ENCODE measurements at places on chromosomes 5 and 9.

- DNase-seq, result no peak
These were observed 542.1 kb upstream of the ARRDC3 start for GRCh38 chr5:91925249-91925648.

GRCh38 chr5:139147483-139148087 is 50.6 kb downstream of the SIL1 start:
- no peak for DNase-seq

GRCh38 chr9:6765396-6765795 is 7.6 kb downstream of the KDM4C start:
- DNase-seq, result no peak

DNA sequence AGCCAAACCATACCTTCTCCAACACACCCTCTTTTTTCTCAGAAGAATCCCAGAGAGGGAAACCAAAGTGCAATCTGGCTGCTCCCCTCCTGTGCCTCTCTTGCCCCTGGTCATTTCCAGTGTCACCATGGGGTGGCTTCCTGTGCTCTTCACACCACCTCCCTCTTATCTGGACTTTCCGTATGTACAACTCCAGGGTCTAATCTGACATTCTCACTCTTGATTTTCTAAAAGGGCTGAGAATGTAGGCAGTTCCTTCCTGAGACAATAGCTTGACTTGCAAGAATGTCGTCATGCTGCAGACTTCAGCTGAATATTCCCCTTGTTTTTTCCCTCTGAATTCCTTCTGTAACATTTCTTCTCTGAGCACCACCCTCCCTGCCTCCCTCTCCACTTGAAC is 110.2 kb downstream of the FBXL7 start:
- DNase-seq, result no peak

GRCh38 chr9:93097511-93098201 is 1.6 kb downstream of the CARD19 start:
- DNase-seq, result no peak

All from CD4-positive, alpha-beta memory T cell (primary cell).